ENCODE measurements at places on chromosomes 5 and 9.

DNA sequence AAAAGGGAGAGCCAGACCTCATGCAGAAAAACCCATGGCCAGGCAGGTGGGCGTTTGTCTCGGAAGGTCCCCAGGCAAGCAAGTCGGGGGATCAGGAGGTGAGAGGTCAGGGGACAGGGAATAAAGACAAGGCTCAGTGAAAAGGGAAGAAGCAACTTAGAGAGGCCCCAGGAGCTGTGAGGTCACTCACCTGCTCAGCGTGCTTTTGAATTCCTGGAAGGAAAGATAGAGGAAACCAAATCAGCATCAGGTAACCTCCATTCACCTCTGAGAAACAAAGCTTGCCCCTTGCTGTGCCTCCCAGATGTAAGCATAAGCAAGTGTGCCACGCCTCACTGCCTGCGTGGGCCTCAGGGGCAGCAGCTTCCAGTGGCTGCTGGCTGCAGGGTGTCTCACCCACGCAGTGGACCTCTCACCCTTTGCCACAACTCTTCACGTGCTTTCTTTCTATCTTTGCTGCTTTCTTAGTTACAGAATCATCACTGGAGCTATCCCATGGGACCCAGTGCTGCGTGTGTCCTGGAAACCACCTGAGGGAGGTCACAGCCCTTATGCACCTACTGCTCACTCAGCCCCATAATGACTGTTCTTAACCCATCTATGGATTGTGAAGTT lies 6.0 kb downstream of the TRIM7 start:
- no peak for DNase-seq

DNA sequence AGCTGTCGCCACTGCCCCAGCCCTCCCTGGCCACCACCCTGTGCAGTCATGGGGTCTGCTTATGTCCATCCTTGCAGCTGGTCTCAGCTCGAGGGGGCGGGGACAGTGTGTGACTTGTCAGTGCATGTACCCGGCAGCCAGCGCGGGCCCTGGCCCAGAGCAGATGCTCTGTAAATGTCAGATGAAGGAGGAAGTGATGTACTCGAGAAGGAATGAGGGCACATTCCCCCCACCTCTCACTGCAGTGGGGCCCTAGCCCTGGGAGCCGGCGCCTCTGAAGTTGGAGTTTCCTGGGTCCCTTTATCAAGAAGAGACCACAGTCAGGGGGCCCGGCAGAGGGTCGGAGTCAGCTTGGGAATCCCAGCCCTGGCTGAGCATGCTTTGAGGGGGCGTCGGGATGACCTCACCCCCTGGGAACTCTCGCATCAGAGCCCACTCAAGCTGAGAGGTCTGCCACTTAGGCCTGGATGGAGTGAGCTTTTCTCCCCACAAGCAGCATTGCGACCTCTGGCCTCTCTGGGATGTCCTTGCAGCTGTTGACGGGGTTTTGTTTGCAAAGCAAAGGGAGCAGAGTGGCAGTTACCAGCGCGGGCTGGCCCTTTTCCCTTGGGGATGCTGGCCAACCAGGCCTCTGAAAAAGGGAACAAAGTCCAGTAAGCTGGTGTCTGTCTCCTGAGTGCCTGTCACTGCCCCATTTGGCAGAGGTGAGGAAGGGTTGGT lies 19.0 kb downstream of the NEURL1B start:
- no peak for DNase-seq

GRCh38 chr5:11878814-11879213 lies 25.4 kb downstream of the CTNND2 start:
- DNase-seq: no peak

GRCh38 chr5:176732736-176733405 lies 77.5 kb upstream of the UNC5A start:
- DNase-seq: no peak

DNA sequence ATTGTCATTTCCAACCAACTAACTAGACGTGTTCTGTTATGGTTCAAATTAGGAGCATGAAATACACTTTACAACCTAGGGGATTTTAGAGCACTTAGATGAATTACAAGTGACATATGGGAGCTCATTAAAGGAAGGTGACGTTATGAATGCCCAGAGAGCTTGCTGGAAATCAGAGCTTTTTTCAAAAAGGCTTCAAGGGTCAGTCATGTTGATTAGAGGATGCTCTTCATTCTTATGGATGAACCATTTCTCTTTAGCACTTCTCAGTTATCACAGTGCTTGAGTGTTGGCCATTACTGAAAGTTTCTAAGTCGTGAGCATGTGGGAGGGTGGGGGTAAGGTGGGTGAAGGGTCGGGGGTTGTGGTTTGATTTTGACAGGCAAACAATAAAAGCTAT lies 1245.5 kb upstream of the DMAC1 start:
- no peak for DNase-seq

GRCh38 chr9:12718482-12719026 lies 25.4 kb downstream of the TYRP1 start:
- DNase-seq: no peak

DNA sequence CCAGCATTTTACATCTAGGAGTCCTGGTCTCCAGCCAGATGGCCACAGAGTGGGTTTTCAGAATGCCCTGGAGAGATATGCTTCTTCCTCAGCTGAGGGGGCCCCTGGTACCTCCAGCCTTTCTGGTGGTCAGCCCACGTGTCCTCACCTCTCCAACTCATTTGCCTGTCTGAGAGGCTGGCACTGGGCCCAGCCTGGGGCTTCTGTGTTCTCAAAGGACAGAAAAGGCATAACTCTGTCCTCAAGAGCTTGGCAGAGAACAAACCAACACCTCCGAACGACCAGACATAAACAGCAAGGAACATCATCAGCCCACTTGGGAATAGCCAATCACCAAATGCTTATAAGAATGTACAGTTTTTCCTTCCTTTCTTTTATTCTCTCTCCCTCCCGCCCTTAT lies 17.1 kb downstream of the ENG start:
- no peak for DNase-seq

GRCh38 chr5:132003170-132003744 lies 8.2 kb downstream of the ACSL6 start:
- DNase-seq: no peak
